ENCODE measurements at places on chromosomes 6 and 20. TPM values are rescaled to one million over a fixed set of nuclear protein-coding genes. Genes with fewer than 3 reads are reported as not detected.

CPNE5 gene
- polyA plus RNA-seq, result 0.24 TPM

CNR1 gene
- 0.04 TPM for polyA plus RNA-seq

MOG gene
- not detected for polyA plus RNA-seq

GRCh38 chr20:53413186-53413631, 180.4 kb downstream of the ZNF217 start:
- DNase-seq, result peak; percentile 55

DNA sequence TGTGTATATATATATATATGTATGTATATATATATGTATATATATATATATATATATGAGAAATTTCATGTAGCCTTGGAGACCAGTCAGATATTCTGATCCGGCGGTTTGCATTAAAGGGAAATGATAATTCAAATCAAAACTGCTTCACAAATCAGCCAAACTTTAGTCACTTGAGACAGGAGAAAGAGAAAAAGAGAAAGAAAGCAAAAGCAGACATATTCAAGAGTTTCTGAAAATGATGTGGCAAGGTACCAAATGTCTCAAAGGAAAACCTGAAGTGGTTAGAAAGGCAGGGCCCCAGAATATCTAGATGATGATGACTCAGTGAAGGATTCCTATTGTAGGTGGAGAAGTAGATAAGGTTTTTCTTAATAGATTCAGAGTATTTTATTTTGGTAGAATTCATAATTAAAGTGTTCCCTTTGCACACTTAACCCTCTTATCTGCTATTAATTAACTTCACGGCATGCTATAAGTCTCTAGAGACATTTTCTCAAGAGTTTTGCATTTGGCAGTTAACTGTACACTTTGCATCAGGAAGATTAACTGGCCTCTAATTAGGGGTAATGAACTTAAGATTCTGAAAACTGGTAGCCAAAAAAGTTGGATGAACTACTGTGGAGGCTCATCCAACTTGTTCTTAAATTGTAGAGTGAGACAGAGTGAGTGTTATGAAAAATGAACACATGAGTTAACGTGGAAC, 50.1 kb upstream of the ASF1A start:
- no peak for DNase-seq

- no peak for DNase-seq
Observed at GRCh38 chr6:125232466-125232865, 69.3 kb downstream of the HDDC2 start.

GRCh38 chr6:120875900-120876299, 458.4 kb downstream of the TBC1D32 start:
- no peak for DNase-seq

GRCh38 chr6:128276311-128276710, 244.1 kb downstream of the PTPRK start:
- no peak for DNase-seq

GRCh38 chr6:151089978-151090377, 149.8 kb upstream of the AKAP12 start:
- DNase-seq, result no peak

DNA sequence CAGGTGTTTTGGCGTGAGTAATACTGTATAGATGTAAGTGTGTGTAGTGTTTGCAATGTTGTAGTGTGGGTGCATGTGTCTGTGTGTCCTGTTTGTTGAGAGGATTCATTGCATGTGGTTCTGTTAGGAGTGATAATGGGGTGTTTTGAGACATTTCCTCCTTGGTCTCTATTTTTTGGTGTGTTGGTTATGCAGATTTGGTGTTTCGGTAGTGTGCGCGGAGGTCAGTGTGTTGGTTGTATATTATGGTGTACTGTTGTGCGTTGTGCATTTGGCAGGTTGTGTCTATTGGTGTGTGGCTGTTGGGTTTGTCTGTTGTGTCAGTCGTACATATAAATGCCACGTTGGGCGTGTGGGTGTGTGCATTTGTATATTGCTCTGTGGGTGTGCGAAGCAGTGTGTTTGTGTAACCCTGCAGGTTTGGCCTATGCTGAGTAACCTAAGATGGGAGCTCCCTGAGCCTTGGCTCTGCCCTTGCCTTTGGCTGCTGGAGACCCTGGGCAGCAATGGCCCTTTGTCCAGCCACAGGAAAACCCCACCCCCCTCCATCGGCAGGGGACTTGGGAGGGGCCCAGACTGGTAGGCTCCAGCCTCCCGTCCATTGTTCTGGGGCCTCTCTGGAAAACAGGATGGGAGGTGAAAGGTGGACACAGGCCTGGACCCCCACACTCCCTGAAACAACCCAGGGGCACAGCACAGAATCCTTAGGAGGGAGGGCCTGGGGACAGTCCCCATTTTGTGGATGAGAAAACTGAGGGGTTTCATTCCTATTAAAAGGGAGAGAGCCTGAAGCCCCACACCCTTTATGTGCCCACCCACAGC, 10.3 kb upstream of the ID1 start:
- DNase-seq, result no peak

DNA sequence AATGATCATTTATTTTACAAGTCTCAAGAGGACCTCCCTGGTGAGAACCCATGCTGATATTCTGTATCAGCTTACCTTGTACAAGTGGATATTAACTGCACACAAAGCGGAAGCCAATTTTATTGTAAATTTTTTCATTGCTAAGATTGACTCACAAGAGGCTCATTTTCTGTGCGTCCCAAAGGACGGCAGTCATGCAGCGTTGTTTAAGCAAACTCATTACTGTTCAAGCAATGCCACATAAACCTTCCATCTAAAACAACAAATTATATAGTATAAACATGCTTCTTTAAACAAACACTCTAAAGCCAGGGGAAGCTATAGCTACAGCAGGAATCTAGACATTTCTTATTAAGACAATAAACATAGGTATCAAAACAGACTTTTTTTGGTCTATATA, 575.3 kb downstream of the FRK start:
- no peak for DNase-seq

DNA sequence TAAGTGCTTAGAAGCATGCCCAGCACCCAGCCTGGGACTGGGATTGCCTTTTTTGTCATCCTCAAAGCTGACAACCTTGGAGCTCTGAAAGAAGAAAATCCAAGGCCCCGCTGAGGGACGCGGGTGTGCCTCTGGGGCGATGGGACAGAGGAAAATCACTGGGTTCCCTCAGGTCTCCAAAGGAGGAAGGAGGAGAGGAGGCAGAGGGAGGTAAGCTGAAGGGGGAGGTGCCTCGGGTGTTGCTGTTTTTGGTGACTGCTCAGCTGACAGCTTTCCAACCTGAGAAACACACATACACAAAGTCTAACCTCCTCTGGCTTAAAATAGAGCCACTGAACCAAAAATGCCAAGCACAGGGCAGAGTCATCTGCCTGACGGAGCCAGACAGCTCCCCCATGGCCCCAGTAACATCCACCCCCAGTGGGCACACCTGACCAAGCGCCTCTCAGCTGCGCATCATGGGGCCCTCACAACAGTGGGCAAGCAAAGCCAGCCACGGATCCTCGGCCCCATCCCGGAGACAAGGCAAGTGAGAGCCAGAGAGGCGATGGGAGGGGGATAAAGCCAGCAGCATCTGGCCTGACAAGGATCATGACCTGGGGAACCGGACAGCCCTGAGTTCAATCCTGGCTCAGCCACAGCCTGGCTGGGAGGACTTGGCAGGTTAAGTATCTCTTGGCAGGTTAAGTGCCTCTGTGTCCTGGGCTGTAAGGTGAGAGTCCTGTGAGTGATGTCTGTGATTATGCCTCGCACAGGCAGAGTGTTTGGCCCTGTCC, 3.2 kb upstream of the KCNK15 start:
- DNase-seq, result no peak

DNA sequence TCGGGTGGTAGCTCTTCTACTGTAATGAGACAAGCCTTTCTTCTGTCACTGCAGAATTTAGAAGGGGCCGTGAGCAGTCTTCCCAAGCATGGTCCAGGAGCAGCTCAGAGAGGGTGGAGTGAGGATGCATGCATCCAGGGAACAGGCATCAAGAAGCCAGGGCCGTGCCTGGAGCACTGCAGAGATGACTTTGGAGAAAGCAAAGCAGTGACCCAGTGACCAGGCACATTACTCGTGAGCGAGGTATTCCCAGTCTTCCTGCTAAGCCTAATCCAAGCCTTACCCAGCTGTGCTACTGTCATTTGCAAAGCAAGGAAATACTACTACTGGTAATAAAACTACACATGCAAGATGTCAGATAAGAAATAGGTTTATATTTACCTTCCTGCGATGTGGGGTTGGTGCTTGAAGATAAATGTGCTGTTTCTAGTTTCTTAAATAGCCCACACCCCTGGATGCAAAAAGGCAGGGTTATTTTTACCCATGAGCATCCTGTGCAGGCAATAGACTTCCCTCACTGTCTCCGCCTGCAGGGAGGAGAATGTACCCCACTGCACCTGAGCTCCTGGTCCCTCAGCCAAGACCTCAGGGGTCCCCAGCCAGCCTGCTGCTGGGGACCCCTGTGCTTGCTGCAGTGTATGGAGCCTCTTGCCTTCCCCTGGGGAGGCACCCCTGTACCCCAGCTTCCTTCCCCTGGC, 62.9 kb downstream of the SSR1 start:
- DNase-seq, result no peak
